ENCODE measurements at places on chromosomes 16 and 17.

- no peak for DNase-seq
Measured at GRCh38 chr16:10949424-10949970, 5.1 kb downstream of the CLEC16A start.

DNA sequence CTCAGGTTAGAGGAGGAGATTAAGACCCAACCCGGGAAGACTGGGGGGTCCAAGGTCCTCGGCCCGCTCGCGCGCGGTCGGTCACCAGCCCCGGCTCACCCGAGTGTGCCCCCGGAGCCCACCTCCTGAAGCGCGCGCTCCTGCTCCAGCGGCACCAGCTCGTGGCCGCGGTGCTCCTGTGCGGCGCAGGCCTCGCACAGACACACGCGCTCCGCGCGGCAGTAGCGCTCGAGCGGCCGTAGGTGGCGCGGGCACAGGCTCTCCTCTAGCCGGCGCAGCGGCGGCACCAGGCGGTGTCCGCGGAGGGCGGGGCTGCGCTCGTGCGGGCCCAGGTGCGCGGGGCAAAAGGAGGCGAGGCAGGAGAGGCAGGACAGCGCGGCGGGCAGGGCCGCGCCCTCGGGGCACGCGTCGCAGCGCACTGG, 618 bp downstream of the TRIM47 start:
- DNase-seq: peak; percentile 74

DNA sequence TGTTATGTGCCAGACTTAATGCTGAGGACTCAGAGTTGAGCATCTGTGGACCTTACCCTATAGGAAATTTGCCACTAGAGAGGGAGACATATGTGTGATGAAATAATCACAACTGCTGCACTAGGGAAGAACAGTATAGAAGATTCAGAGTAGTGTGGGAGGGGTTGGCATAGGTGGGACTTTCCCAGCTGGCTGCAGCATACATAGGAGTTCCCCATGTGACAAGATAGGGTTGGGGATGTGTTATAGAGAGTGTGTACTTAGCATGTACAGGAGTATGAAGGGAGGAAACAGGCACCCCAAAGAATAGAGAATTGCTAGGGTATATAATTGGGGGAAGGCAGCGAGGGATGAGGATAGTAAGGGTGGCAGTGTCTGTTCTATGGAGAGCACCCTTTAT, 2.9 kb downstream of the NUP93 start:
- DNase-seq: peak; percentile 43

GRCh38 chr17:5209396-5209795, 17.7 kb upstream of the ZNF594 start:
- no peak for DNase-seq

GRCh38 chr17:61383689-61384201, 15.9 kb upstream of the TBX2 start:
- DNase-seq: no peak

DNA sequence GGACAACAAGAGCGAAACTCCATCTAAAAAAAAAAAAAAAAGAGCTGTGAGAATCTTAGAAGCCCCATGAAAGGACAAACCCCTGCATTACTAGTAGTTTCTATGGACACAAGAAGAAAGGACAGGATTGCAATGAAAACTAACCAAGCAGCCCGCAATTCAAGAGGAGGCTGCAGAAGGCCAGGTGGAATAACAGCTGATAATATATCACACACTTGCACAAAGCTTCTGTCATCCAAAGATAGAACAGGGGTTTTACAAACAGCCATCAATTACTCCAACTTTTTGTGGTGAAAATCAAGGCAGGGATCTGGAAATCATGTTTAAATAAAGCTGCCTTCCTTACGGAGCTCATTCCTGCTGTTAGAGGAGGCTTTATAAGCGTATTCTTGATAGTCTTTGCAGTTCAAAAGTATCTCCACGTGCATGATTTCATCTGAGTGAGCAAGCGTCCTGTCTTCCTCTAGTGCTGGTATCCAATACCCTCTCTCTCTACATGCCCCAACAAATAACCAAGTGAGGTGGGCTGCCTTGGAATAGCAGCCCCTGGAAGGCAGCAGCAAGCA, 23.1 kb upstream of the TMEM94 start:
- DNase-seq: no peak

GRCh38 chr17:42378959-42379594, 9.2 kb downstream of the STAT3 start:
- DNase-seq: no peak
